ENCODE measurements at places on chromosomes 2 and 18.

GRCh38 chr2:39875914-39876267 is 96.8 kb upstream of the THUMPD2 start:
- no peak for DNase-seq

DNA sequence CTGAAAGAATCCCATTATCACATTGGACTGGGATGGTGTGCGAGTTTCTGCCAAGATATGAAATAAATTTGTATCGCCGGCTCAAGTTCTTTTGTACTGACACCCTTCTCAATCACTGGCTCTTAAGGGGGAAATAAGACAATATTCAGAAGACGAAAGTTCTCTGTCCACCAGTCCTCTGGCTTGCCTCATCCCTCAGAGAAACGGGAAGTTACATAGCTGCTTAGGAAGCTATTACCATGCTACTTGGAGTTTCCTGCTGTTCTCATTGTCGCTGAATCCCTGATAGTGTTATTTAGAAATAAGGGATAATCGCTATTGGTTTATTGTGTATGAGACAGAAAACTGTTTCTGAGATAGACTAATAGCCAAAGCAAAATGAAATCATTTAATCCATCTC is 205.0 kb upstream of the ZNF521 start:
- DNase-seq: no peak

DNA sequence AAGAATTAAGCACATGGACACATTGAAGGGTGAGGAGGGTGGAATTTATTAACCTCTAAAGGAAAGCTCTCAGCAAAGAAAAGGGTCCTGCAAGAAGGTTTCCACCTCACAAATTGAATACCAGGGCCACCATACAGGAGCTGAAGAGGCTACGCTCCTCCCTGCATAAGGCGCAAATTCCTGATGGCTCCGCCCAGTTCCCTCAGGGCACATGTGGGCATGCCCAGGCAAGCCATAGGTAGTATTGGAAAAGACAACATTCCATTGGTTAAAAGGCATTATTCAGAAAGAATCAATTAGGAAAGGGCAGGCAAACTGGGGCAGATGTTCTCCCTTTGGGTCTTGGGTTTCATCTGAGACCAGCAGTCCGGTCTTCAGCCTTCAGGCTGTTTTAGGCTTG is 161.2 kb downstream of the PTPRM start:
- DNase-seq: no peak

DNA sequence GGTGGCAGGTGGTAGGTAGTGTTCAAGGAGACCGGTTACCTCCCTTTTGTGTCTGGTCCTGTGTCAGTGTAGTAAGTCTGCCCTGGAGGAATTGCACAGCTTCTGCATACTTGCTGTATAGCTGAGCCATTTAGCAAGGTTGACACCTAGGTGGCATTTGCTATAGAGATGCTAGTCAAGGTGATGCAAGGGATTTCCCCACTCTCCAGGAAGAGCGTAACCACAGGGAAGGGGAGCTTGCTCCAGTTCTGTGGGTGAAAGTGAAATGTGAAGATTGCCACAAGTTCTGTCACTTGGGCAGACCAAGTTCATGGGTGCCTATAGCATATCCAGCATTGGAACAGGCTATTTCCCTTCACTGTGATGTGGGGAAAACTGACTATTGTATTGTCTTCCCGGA is 28.1 kb downstream of the NAT8 start:
- no peak for DNase-seq

DNA sequence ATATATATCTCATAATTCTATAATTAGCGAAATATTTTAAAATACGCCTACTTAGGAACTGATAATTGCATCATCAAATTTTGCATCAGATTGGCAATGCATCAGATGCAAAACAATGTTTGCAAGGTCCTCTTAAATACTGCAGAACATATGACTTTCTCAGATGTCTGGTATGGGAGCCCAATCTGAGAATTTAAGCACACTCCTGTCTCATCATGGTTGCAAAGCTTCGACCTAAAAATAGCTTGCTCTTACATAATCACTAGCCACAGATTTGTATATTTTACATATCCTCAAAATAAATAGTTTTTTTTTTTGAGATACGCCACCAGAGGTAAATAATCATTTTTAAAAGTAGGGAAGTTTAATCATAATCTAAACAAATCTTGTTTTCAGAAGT is 123.2 kb downstream of the CABYR start:
- no peak for DNase-seq

GRCh38 chr2:138902239-138902871 is 122.2 kb upstream of the NXPH2 start:
- DNase-seq: no peak

GRCh38 chr18:44837482-44838180 is 156.9 kb downstream of the SETBP1 start:
- no peak for DNase-seq

DNA sequence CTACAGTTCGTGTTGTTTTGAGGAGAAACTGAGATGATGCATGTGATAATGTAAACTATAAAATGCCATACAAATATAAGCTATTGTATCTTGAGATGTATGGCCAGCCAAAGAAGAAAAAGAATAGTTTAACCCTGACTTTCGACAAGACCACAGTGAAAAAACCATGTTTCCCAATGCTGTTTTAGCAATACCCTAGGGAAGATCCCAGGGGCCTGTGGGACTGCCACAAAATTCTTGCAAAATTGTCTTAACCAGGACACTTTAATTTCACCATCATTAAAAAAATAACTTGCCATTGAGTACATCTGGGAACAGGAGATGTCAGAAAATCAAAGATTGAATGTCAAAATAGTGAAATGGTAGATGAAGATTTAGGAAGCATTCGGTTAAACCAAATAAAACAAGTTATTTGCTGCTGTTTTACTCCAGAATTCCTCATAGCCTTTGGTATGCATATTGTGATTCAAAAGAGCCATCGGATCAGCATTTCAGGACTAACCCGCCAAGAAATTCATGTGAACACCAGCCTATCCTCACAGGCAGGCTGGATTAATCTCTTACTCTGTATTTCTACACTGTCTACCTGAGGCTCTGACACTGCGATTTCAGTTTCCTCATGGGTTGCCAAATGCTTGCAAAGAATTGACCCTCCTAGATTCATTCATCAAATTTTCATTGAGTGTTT is 49.0 kb upstream of the SP3 start:
- DNase-seq: no peak

DNA sequence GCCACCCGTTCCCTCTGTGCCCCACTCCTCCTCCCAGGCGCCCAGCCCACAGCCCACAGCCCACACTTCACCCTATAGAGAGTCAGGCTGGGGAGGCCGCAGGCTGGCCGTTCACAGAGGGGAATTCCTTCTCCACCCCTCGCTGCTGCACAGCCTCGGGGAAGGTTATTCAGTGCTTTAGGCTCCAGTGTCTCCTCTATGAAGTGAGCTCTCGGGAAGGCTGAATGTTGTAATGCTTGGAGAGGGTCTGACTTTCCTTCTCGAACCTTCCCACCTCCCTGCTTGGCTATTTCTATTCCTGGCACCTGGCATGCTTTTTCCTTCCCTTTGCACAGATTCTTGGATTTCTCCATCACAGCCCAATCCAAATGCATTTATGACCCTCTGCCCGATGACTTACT is 62.5 kb upstream of the SMAD7 start:
- DNase-seq: no peak

- no peak for DNase-seq
Observed at GRCh38 chr2:8172661-8173060, 509.2 kb upstream of the ID2 start.

- no peak for DNase-seq
Observed at GRCh38 chr2:168245074-168245825, 2.1 kb downstream of the STK39 start.

DNA sequence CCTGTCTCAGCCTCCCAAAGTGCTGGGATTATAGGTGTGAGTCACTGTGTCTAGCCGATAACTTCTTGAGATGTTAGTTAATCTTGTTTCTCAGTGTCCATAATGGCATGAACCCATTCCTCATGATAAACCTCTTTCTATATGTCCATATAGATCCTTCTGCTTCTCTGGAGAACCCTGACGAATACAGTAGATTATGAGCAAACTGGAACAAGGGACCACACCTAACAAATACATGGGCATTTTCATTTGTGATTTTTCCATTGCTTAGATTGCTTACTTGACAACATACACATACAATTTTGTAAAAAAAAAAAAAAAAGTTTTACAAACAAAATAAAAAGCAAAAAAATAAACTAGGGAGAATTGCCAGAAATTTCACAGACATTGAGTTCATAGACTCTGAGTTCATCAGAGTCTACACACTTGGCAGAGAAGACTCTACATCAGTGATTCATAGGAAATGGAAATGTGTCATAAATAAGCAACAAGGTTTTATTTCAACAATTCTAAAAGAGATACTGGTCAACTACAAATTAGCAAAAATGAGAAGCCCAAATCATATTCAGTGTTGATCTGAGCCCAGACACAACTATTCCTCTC is 96.7 kb downstream of the GALR1 start:
- DNase-seq: no peak

DNA sequence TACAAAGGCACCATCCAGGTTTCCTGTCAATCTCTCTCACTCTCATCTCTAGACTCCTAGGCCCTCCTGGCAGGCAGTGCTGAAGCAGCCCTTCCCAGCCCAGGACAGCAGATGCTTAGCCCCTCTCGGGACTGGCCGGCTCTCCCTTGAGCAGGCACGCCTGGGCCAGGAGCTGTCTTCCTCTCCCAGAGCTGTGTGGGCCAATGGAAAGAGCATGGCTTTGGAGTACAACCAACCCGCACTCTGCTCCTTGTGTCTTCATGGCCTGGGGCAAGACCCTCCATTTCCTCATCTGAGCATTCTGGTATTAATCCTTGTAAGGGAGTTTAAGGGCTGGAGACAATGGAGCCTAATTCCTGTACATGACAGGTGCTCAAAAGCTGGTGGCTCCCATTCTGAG is 97.2 kb downstream of the CAPN13 start:
- no peak for DNase-seq

GRCh38 chr2:63977904-63978303 is 41.3 kb downstream of the VPS54 start:
- DNase-seq: no peak

- no peak for DNase-seq
Observed at GRCh38 chr2:152761214-152761613, 42.8 kb downstream of the ARL6IP6 start.

GRCh38 chr2:15973481-15974401 is 33.4 kb downstream of the MYCN start:
- no peak for DNase-seq
